Glutamatergic neuron (in vitro differentiated cells): ENCODE measurements at places on chromosomes 12 and 14.
A peak's percentile ranks its signal among the peaks of the same experiment; 100 is the strongest.

DNA sequence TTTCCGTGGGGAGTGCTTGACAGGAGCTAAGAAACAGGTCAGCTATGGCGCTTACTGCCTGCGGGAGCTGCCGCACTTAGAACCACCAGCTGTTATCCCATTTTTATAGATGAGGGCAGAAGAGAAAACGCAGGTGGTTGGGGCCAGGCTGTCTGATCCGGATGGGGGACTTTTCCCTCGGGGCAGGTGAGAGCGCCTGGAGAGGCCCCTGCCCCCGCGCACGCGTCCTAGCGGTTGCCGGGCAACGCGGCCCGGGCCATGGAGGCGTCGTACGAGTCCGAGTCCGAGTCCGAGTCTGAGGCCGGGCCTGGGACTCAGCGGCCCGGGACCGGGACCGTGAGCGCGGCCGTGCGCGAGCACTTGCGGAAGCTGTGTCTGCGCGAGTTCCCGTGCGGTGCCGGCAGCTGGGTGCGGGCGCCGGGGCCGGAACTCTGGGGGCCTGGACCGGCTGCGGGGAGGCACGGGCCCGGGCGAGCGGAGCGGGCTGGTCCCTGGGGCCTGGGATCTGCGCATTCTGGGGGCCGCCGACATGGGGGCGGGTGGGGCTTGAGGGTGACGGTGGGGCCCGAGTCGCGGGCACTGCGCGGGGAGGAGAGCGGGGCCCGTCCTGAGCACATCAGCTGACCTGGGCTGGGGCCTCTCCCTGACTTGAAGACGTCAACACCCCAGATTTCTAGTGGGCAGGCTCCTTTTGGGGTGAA lies at the start of gene LRRC43:
Gene LRRC43 (plus strand): TSS at position 237 of the 701 bp plus-strand sequence. CDS start 22 bp downstream, at position 259.
- peak; percentile 88 for DNase-seq

GRCh38 chr12:38811814-38812356 lies 93.5 kb downstream of the CPNE8 start:
- no peak for DNase-seq

DNA sequence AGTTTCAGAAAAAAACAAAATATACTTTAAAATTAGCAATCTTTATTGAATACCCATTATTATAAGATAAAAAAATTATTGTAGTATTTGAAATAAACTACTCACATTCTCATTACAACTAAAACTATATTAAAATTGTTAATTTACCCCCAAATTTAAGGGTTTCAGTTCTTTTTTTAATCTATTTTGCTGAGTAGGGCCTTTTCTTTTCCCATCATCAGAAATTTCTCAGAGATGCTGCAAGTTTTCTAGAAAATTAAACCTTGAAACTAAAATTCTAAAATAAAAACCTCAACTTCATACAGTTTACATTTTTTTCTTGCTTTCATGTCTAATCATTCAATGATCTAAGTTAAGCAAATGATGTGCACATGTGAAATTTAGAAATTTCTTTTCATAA lies 10.1 kb downstream of the ARMH4 start:
- DNase-seq, result no peak

- no peak for DNase-seq
These were observed 805.4 kb downstream of the VRK1 start for GRCh38 chr14:97602438-97603117.

DNA sequence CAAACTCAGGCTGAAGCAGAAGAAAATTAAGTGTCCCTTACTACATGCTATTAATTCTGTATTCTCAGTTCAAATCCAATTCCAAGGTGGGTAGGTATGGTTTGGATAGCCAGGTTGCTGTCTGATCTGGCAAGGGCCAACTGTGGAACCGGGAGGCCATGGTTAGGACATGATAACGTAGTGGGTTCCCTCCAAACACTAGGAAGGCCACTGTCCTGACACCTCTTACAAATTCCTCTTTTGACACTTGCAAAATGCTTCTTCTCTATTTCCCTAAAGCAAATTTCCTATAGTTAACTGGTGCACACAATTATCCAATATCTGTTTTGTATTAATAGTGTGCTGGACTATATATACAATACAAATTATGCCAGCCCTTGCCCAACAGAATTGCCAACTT lies 70.8 kb downstream of the RNF34 start:
- DNase-seq, result no peak

DNA sequence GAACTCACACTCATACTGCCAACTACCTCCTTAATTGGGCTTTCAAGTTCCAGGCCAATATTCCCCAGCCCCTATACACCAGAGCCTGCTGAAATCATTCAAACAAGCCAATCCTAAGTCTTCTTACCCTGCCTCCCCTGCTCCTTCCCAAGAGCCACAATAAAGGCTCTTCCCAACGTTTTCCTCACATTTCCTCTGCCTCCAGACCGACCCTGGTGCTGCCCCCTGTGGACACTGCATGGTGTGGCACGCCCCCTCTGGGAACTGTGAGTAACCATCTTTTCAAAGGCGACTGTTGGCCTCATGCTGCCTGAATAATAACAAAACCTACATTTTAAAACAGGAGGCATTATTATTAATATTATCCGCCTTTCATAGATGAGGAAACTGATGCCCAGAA lies 111.6 kb upstream of the NOS1 start:
- peak; percentile 78 for DNase-seq

- DNase-seq, result peak; percentile 89
These were observed 3.7 kb upstream of the SETD1B start for GRCh38 chr12:121799842-121800693.

DNA sequence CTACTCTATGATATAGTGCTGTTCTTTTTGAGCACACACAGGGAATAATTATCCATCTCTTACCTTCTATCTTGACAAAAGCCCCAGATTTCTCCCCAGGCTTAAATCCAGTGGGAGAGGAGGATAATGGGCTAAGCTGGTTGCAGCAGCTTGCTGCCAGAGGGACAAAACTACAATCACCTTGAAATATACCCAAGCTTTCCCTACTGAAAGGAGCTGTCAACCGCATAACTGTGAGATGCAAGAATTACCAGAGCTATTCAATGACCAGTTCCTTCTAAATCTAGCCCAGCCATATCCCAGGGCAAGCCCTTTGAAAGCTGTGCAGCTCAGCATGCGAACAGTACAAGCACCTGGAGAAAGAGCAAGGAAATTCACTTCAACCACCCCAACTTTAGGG lies 943 bp upstream of the MGAT4C start:
- DNase-seq, result no peak

DNA sequence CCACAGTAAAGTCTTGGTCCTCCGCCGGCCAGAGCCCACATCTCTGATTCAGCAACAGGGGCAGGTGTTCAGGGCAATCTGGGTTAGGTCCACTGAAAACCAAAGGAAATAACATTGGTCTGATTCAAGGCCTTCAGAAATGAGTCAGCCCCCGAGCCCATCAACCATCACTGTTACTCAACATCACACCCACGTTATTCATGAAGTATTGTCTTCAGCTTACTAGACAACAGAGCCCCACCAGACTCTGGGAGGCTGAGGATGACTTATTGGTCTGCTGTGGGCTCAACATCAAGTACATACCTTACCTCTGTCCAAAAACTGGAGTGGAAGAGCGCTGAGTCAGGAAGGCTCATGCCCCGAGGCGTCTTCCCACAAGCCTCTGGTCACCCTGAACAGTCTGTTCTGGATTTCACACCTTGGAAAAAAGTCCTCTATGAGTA lies 97.5 kb downstream of the ZFP36L1 start:
- DNase-seq, result no peak

GRCh38 chr12:53726946-53727309 lies 324 bp downstream of the CALCOCO1 start:
- DNase-seq, result no peak

- no peak for DNase-seq
These were observed 28.6 kb downstream of the FLVCR2 start for GRCh38 chr14:75607044-75607443.

DNA sequence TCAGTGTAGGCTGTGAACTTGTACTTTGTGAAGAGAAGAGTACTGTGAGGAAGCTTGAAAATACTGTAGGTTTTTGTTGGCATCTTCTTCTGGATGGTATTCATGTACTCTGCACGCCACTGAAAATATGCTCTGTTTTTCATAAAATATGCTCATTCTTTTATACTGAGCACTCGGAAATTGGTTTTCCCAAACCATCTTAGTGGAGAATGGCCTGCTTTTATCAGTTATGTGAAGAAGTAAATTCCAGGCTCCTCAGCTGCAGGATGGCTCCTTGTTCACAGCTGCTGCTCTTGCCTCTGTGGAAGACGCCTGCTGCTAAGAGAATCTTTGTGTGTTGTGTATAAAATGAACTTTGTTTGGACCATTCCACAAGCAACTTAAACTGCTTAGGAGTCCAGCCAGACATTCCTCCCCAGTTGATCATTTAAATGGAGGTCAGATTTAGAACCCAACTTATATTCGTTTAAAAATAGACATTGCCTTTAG lies 443.5 kb upstream of the RGS6 start:
- DNase-seq, result no peak

GRCh38 chr12:115830633-115831032 lies 446.9 kb downstream of the MED13L start:
- no peak for DNase-seq

- no peak for DNase-seq
These were observed 142.0 kb upstream of the SYT10 start for GRCh38 chr12:33581613-33582122.

- no peak for DNase-seq
These were observed 1.1 kb upstream of the KRT77 start for GRCh38 chr12:52704464-52704863.

GRCh38 chr12:67795236-67795635 lies 146.7 kb downstream of the DYRK2 start:
- DNase-seq, result no peak

GRCh38 chr12:33472299-33472698 lies 32.7 kb upstream of the SYT10 start:
- no peak for DNase-seq

- DNase-seq, result no peak
These were observed 16.4 kb upstream of the ANKRD9 start for GRCh38 chr14:102525929-102526497.
